HS-5 (cell line): ENCODE measurements at places on chromosomes 7 and 10.

DNA sequence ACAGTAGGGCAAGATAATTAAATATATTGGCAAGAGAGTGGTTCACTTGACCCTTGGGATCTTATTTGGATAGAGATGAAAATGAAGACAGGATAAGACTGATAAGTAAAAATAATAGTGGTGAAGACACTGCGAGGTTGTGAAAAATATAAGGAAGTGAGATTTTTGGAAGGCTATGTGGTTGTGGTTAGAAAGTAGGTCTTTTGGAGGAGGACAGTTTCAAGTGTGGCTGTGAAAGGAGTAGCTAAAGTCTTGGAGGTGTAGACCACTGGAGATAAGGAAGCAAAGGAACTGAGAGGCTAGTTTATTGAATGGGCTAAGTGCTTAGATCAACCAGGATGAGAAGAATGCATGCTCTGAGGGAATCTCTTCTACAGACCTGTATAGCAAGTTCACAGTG is 11.2 kb downstream of the MIOS start:
- DNase-seq = no peak

- no peak for DNase-seq
These were observed 76.3 kb downstream of the FOXL3 start for GRCh38 chr7:366161-366803.

- no peak for DNase-seq
These were observed 39.0 kb downstream of the TFAM start for GRCh38 chr10:58424176-58424575.

DNA sequence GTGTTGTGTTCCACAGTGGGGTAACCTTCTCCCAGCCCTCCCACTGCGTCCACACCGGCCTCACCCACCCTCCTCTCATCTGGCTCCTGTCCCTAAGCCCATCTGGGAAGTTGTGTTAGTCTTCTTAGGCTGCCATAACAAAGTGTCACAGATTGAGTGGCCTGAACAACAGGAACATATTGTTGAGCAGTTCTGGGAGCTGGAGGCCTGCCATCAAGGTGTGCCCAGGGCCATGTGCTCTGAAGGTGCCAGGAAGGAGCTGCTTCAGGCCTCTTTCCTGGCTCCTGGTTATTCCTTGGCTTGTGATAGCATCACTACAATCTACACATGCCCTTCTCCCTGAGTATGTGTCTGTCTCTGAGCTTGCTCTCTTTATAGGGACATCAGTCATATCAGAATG is 327.6 kb upstream of the COBL start:
- DNase-seq = no peak

GRCh38 chr7:73350306-73351068 is 22.5 kb downstream of the FKBP6 start:
- no peak for DNase-seq

DNA sequence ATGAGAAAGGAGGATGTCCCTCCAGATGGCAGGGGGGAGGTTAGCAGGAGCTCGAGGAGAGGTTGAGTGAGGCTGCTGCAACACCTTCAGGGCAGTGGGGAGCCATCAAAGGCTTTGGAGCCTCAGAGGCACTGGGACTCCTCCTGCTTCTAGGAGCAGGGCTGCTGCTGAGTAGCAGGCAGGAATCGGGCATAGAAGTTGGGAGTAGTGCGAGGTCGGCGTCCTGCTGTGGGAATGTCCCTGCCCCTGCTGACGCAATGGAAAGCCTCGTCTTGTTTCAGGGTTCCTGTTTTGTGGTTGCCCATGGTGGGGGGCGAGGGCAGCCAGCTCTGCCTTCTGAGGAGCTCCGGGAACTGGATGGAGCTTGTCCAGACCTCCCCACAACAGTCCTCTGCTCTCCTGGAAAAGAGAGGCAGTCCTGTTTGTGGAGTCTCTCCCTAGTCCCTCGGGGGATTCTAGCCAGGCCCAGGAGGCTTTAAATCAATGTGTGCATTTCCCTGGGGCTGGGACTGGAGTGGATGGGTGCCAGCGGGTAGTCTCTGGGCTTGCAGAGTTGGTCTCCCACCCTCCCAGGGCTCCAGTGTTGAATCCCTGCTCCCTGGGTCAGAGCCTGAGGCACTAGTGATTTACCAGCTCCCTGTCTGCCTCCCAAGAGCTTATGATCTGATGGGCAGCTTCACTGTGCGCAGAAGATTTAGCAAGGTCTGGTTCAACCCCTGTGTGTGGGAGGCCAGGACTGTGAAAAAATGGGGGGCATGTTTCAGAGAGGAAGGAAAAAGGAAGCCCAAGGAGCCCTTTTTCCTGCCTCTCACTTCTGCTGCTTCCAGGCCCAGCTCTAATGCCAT is 98.7 kb upstream of the PPIF start:
- no peak for DNase-seq

DNA sequence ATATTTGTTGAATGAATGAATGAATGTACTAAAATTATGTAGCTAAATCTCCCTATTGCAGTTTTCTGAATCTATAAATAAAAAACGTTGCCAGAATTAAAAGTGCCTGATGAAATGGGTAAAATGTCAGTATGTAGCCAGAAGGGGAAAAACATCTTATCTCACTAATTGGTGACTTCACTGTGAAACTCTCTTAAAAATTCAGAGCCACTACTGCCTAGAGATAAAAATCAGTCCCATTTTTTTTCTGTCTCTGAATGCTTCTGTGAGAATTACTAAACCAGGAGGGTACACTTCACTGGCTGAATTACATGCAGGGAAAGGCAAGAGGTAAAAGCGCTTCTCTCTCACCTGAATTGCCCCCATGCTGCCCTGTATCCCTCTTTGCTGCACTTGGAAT is 69.6 kb upstream of the HPS1 start:
- no peak for DNase-seq

GRCh38 chr10:104232613-104233102 is 494 bp upstream of the CFAP43 start:
- DNase-seq = no peak

GRCh38 chr10:85916994-85917573 is 449.5 kb downstream of the GRID1 start:
- no peak for DNase-seq

DNA sequence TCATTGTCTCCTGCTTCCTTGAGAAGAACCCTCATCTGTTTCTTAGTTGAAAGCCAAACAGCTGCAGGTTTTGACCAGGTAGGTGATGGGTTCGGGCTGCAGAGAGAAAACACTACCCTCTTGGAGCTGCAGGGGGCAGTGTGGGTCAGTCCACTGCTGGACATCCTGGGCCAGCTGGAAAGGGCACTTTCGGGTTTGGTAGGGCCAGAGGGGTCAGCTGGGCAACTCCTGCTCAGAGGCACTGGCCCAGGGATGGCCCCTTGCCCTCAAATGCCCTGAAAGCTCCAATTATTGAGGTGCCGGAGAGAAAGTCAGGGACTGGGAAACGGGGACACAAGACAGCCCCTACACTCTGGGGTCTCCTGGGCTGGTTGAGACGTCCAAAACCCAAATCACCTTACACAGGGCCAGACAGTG is 90.7 kb downstream of the MKI67 start:
- no peak for DNase-seq

- no peak for DNase-seq
These were observed 43.2 kb downstream of the BICC1 start for GRCh38 chr10:58555930-58556311.

DNA sequence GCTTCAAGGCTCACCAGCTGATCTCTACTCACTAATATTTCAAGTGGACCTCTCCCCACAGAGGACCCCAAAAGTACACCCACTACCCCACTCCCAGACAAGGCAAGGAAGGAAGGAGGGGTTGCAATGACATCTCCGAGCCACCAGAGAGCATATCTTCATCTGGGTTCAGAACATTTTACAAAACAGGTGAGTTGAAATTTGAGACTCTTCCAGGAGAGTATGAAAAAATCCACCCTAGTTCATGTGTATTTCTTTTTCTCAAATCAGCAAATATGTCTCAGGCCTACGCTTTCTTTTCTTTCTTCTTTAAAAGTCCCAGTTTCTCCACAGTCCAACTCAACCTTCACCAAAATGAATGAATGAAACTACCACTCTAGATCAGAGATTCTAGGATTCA is 61.9 kb downstream of the SGMS1 start:
- no peak for DNase-seq

- DNase-seq = no peak
These were observed 122.1 kb upstream of the TCF7L2 start for GRCh38 chr10:112827951-112828350.

GRCh38 chr7:5334671-5335070 is 51.9 kb downstream of the SLC29A4 start:
- no peak for DNase-seq

GRCh38 chr7:99791021-99791420 is 7.0 kb upstream of the CYP3A4 start:
- DNase-seq = peak; percentile 51

DNA sequence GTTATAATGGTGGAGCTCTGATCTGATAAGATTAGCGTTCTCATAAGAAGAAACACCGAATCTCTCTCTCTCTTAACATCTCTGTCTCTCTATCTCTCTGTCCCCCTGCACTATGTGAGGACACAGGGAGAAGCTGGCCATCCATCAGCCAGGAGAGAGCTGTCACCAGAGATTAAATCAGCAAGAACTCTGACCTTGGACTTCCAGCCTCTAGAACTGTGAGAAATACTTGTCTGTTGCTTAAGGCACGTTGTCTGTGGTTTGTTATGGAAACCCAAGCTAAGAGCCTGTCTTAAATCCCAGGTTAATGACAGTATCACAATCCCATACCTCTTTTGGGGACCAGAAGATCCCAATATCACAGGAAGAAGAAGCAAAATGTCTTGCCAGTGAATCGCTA is 132.0 kb upstream of the AKR1E2 start:
- DNase-seq = no peak

- no peak for DNase-seq
These were observed 1.4 kb downstream of the HPSE2 start for GRCh38 chr10:99234041-99234790.

GRCh38 chr7:99132595-99133321 is 11.2 kb downstream of the SMURF1 start:
- no peak for DNase-seq

DNA sequence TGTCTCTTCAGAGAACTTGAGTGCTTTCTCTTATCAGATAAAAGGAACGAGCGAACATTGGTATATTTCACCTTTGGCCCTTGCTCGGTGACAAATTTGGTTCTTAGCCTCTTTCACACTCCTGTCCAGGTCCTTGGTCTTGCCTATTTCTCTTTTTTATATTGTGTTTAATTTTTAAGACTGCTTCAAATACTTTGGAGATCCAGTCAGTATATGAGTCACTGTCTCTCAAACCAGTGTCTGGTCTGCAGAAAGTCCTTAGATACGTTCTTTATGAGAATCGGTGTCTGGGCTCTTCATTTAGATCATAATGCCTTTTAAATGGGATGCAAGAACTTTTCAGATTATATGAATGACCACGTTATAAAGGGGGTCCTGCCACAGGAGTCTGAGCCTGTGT is 55.0 kb downstream of the PIK3AP1 start:
- DNase-seq = peak; percentile 30

DNA sequence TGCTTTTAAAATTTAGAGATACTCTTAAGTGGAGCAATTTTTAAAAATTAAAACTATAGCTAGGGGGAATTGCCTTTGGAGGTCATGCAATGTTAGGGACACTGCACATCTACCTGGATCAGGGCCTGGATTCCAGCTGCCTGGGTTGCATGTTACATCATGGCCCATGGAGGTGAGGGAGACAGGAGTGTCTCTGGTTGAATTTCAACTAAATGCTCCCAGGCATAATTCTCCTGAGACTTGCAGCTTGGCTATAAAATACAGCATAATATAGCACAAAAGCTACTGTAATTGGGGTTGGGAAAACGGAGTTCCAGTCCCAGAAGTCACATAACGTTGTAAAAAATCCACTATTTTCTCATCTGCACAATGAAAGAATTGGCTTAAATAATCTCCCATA is 782.5 kb downstream of the LRMDA start:
- no peak for DNase-seq

DNA sequence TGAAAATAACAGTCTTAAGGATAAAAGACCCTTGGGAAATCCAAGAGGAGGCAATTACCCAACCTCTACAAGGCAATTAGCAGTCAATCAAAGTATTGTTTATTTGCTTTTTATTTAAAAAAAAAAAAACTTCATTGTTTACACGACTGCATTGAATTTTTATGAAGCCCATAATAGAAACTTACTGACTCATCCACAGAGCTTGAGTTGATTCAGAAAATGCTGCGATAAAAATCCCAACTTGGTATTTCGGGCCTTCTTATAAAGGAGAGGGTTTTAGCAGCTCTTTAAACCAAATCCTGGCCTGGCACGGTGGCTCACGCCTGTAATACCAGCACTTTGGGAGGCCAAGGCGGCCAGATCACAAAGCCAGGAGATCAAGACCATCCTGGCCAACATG is 69.2 kb upstream of the PALS2 start:
- no peak for DNase-seq

GRCh38 chr7:40230101-40230500 is 95.3 kb downstream of the SUGCT start:
- DNase-seq = no peak

DNA sequence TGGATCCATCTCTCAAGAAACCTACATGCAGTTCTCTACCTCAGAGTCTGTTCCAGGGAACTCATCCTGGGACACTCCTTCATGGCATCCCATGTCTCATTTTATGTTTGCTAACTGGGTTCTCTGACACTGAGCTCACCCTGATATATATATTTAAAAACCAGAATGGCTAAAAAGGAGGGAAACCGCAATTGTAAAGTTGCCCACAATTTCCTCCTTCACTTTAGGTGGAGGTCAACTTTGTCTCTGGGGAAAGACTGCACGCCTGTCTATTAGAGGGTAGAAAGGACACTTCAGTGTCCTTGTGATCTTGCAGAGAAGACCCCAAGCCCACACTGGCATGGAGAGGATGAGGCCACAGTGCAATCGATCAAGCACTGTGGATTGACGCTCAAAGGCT is 131.7 kb downstream of the TEX36 start:
- DNase-seq = no peak

- DNase-seq = no peak
These were observed 52.1 kb downstream of the SUFU start for GRCh38 chr10:102555781-102556328.

- no peak for DNase-seq
These were observed 11.3 kb downstream of the GRB10 start for GRCh38 chr7:50771120-50772002.

GRCh38 chr7:7136466-7137381 is 45.6 kb upstream of the C1GALT1 start:
- DNase-seq = no peak

DNA sequence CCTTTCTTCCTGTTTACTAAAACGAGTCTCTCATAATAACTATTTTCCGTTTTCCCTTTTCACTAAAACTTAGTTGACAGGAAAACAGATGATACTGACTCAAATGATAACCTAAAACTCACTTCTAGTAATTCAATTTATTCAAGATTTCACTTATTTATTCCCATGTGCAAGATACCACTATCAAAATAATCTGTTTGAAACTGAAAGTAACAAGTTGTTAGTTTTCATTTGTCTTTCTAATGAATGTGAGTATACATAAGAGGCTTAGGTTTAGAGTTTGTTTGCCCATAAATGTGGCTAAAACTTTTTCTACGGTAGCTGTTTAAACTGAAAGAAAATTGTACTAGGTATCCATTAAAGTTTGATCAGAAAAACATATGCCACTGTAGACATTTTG is 314.9 kb upstream of the STEAP1 start:
- no peak for DNase-seq

- no peak for DNase-seq
These were observed 159.2 kb downstream of the CHN2 start for GRCh38 chr7:29353810-29354209.
